Activated CD8-positive, alpha-beta memory T cell treated with anti-CD3 and anti-CD28 coated beads, Interleukin-2, amount 10 ng/mL, durations not matched to agents 7 days and 5 days (primary cell): ENCODE measurements at places on chromosomes 6 and 20. TPM values are rescaled to one million over a fixed set of nuclear protein-coding genes. Genes with fewer than 3 reads are reported as not detected.

DNA sequence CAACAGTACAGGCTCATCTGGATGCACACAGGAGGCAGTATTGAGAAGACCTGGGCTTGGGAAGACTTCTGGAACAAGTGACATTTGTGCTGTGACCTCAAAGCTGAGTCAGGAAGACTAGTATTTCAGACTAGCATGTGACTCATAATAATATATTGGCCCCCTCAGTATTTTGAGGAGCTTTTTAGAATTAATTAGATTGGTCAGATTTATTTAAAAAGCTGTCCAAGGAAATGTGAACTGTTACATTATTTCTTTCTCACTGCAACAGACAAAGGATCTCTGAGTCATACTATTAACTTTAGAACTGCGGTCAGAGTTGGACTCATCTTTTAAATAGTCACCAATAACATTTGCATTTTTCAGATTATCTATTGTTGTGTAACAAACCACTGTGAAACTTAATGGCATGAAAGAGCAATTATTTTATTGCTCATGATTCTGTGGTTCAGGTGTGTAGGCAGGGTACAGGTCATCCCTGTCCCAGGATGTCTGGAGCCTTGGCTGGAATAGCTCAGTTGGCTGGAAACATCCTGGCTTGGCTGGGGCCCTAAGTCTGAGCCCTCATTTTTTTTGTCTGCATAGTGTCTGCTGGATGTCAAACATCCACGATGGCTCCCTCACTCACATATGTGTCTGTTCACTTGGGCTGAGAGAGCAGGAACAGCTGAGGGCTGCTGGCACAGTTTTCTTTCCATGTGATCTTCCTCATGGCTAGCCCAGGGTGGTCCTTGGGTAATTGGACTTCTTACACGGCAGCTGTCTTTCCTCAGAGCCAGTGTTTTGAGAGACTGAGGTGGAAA is 46.9 kb downstream of the MAP3K4 start:
- H3K36me3 ChIP-seq: peaks cover 46% of the 10 kb centered on the region
- H3K4me1 ChIP-seq: peaks cover 11% of the 10 kb centered on the region
- DNase-seq: no peak
- H3K27me3 ChIP-seq: no peaks in the 10 kb centered on the region
- H3K4me3 ChIP-seq: no peak overlapping the region
- H3K27ac ChIP-seq: no peak overlapping the region

- no peaks in the 10 kb centered on the region for H3K36me3 ChIP-seq
- DNase-seq: no peak
- no peak overlapping the region for H3K27ac ChIP-seq
- no peaks in the 10 kb centered on the region for H3K27me3 ChIP-seq
- no peaks in the 10 kb centered on the region for H3K4me1 ChIP-seq
Observed at GRCh38 chr6:101528801-101529200, 135.3 kb downstream of the GRIK2 start.

GRCh38 chr20:62517901-62518610 is 42.3 kb upstream of the GATA5 start:
- H3K27me3 ChIP-seq: peaks cover 27% of the 10 kb centered on the region
- peaks cover 4% of the 10 kb centered on the region for H3K4me1 ChIP-seq
- no peak overlapping the region for H3K27ac ChIP-seq
- no peak overlapping the region for H3K4me3 ChIP-seq
- no peaks in the 10 kb centered on the region for H3K36me3 ChIP-seq

- H3K27ac ChIP-seq: no peak overlapping the region
- H3K27me3 ChIP-seq: no peaks in the 10 kb centered on the region
- no peak for DNase-seq
- H3K4me1 ChIP-seq: no peaks in the 10 kb centered on the region
- H3K4me3 ChIP-seq: no peak overlapping the region
- no peaks in the 10 kb centered on the region for H3K36me3 ChIP-seq
Observed at GRCh38 chr6:122650403-122650802, 40.2 kb downstream of the PKIB start.

The KCNQ2 gene
- total RNA-seq: 0.05 TPM

- no peak overlapping the region for H3K4me3 ChIP-seq
- no peak overlapping the region for H3K27ac ChIP-seq
- peaks cover 12% of the 10 kb centered on the region for H3K4me1 ChIP-seq
- DNase-seq: no peak
- H3K36me3 ChIP-seq: no peaks in the 10 kb centered on the region
- no peaks in the 10 kb centered on the region for H3K27me3 ChIP-seq
Observed at GRCh38 chr6:44133003-44133931, 5.9 kb downstream of the TMEM63B start.

The CTAGE9 gene
- total RNA-seq: not detected

The OR2B6 gene
- total RNA-seq: not detected

DNA sequence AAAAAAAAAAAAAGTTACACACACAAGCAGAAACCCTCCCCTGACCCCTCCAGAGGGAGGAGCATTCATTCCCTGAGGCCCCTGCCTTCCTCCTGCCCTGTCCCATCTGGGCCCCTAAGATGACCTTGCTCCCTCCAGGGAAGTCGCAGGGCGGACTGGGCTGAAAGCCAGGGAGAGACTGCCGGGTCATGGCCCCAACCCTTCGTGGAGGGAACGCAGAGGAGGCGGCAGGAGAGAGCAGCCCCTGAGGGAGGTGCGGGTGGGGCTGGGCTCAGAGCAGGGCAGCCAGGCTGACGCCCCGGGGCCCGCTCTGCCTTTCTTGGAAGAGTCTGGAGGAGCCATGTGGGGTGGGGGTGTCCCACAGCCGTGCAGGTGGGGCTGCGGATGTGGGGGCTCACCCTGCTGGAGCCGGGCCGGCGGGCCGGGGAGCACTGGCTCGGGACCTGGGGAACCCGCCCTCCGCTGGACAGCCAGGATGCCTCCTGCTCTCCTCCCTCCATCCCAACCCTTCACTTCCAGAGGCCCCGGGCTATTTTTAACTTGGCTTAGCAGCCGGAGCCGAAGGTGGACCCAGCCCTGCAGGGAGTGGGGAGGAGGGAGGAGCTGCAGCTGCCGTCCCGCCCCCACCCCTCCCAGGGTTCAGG is 15.0 kb upstream of the ABHD16B start:
- H3K4me3 ChIP-seq: no peak overlapping the region
- H3K27me3 ChIP-seq: peaks cover 39% of the 10 kb centered on the region
- peaks cover 16% of the 10 kb centered on the region for H3K4me1 ChIP-seq
- DNase-seq: no peak
- no peaks in the 10 kb centered on the region for H3K36me3 ChIP-seq

The HLA-DOA gene
- total RNA-seq: 16.7 TPM

- no peaks in the 10 kb centered on the region for H3K27me3 ChIP-seq
- no peak overlapping the region for H3K27ac ChIP-seq
Observed at GRCh38 chr6:41840326-41840725, 52.8 kb downstream of the TOMM6 start.
